Stimulated activated CD4-positive, alpha-beta T cell treated with anti-CD3 and anti-CD28 coated beads, Interleukin-4, amount 100 ng/mL, for 4 hours (primary cell): ENCODE measurements at places on chromosomes 5 and 9.

- no peak for DNase-seq
Observed at GRCh38 chr5:127153031-127153430, 79.7 kb upstream of the C5orf63 start.

DNA sequence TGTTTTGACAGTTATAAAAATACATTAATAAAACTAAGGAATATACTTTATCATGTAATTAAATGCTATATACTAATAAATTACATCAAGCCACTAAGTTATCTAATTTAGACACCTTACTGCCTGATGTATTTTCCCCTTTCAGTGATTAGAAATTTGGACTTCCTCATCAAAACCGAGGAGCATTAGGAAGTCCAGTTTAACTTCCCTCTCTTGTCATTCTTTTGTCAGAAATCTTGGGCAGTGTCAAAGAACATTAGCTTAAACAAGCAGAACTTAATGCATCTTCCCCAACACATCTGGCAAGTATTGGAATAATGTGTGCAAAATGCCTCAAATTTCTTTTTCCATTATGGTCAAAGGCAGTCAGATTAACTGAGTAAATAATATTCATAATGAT lies 81.6 kb downstream of the PLPP1 start:
- no peak for DNase-seq

GRCh38 chr9:17318821-17319320 lies 184.0 kb downstream of the CNTLN start:
- DNase-seq, result no peak

DNA sequence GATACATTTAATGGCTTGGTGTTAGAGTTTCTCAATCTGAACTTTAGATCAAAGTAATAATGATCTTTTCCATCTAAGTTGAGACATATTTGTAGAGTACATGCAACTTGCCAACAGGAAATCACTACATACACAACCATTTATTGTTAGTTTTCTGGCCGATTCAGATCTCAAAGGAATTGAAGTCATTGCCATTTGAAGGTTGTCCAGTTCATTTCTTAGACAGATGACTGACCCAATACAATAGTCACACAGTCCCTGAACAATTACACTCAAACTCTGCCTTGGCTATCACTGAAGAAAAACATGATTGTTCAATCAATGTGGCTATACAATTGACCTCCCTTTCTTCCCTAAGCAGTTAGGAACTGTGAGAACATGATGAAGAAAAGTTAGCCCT lies 753.2 kb upstream of the RIOK2 start:
- no peak for DNase-seq

DNA sequence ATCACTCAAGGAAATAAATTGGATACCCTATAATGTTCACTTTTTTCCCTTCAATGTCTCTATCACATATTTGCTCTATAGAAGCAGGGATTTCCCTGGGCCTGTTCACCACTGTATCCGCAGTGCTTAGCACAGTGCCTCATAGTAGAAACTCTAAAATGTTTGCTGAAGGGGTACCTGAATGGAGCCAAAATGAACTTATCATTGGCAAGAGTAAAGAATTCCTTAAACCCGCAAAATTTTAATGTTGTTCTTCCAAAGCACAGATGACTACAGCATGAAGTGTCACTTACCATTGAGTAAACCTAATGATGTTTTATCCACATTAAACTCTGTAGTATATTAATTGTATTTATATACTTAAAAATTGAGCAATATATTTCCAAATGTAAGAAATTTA lies 96.1 kb downstream of the JAKMIP2 start:
- no peak for DNase-seq

DNA sequence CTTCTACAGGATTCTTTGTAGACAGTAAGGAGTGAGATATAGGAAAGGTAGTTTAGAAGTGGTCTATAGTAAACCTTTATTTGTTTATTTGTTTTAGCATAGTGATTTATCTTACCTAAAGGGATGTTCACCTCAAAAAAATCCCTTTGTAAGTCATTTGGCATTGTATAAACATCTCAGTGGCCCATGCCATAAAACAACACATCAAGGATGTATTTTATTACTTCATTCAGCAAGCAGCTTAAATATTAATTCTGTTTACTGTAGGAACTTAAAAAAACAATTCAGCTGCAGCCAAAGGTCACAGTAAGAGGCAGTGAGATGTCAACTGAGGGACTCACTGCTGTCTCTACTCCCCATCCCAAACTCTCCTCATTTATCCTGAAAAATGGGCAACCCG lies 452.7 kb downstream of the HINT1 start:
- DNase-seq, result no peak

- no peak for DNase-seq
Observed at GRCh38 chr5:16461782-16462181, 3.8 kb downstream of the ZNF622 start.
